Glomerular endothelial cell (primary cell): ENCODE measurements at places on chromosomes 2 and 18. TPM values are rescaled to one million over a fixed set of nuclear protein-coding genes. Genes with fewer than 3 reads are reported as not detected.

The KRTCAP3 gene
- total RNA-seq = not detected in 2 replicates

The RGPD3 gene
- total RNA-seq = 0.05 and 0.29 TPM in 2 replicates

The ITGAV gene
- 200 and 227 TPM in 2 replicates for total RNA-seq

The OR6B2 gene
- total RNA-seq = not detected in 2 replicates

The TFCP2L1 gene
- 0.10 TPM in 1 of 2 replicates, not detected in the other for total RNA-seq

The CMPK2 gene
- 6.2 and 36.6 TPM in 2 replicates for total RNA-seq

The SLC11A1 gene
- total RNA-seq = 0.05 TPM in 1 of 2 replicates, not detected in the other

The FOXD4L1 gene
- 0.05 TPM in 1 of 2 replicates, not detected in the other for total RNA-seq

The RFTN2 gene
- total RNA-seq = 4.6 and 6.3 TPM in 2 replicates

The ANKRD36B gene
- total RNA-seq = 38.1 and 51.2 TPM in 2 replicates

The TUBA3E gene
- not detected in 2 replicates for total RNA-seq
